ENCODE measurements at places on chromosomes 16 and 17.

GRCh38 chr17:42898147-42898811, 2.3 kb upstream of the G6PC1 start:
- no peak for DNase-seq

DNA sequence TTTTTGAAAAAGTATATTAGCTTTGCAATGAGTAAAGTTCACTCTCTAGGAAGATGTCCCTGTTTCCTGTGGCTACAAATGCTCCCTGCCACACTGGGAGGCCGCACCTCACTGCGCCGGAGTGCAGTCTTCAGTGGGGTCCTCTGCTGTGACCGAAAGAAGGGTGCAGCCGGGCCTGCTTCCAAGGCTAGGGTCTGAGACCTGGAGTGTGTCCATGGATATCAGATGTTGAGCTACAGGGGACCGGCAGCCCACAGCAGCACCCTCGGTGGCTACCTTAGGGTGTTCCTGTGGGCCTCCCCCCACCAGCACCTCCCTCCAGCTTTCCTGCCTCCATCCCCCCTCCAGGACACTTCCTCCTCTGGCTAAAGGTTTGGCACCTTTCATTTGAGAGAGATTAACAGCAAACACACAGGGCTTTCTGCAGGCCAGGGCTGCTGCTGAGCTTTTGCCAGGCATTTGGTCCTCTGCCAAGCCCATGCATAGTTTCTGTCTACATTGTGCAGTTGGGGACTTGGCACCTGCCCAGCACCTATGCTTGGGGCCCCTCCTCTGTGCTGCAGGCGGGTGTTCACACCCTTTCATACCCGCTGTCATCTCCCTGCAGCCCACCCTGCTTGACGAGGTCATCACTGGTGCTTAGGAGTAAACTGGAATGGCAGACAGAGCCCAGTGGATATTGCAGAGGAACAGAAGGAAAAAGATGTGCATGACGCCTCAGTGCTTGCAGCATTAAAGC, 33.8 kb upstream of the CRISPLD2 start:
- DNase-seq, result no peak

GRCh38 chr16:2087748-2088631, 40.2 kb downstream of the TSC2 start:
- no peak for DNase-seq

GRCh38 chr16:30490210-30490609, 17.7 kb downstream of the ITGAL start:
- DNase-seq, result no peak

GRCh38 chr17:33525186-33525585, 232.1 kb upstream of the ASIC2 start:
- no peak for DNase-seq

DNA sequence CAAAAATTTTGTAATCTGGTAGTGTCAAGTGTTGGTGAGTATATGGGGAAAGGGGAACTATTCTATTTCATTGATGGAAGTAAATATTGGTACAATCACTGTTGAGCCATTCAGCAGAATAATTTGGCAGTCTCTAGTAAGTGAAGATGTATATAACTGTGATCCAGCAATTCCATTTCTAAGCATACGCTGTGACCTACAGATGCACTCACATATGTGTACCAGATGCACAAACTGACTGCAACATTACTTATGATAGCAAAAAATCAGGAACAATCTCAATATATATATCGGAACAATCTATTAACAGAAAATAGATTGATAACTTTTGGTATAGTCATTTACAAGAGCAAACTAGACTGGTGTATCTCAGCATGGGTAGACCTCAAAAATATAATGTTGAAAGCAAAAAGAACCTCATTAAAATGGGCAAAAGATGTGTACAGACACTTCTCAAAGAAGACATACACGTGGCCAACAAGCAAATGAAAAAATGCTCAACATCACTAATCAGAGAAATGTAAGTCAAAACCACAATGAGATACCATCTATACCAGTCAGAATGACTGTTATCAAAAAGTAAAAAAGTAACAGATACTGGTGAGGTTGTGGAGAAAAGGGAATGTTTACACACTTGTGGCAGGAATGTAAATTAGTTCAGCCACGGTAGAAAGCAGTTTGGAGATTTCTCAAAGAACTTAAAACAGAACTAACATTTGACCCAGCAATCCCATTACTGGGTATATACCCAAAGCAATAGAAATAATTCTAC, 20.7 kb downstream of the ADAP2 start:
- no peak for DNase-seq

GRCh38 chr16:11949527-11949926, 7.7 kb upstream of the NPIPB2 start:
- DNase-seq, result no peak

DNA sequence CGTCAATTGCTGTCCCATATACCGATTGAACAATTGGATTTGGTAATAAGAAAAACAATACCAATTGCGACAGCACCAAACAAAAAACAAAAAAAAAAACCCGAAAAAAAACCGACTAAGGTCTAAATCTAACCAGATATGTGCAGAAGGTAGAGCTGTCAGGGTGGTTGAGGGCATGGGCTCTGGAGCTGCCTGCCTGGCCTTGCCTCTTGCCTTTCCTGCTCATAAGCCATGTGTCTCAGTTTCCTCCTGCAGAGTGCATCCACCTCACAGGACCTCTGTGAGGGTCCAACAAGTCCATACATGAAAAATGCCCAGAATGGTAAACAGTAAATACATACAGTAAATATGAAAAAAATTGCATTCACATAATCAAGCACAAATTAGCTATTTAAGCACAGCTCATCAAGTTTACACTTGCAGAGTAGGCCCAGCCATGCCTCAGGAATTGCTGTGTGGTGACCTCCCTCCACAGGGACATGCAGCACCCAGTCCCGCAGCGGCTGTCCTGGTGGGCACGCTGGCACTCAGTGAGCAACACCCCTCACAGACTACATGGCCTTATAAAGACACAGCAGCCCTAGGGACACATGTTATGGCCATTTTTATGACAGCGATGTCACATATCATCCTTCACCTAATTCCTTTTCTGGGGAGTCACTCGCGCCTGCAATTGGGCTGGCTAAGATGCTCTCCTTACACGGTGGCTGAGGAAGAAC, 17.9 kb downstream of the TBC1D28 start:
- no peak for DNase-seq

DNA sequence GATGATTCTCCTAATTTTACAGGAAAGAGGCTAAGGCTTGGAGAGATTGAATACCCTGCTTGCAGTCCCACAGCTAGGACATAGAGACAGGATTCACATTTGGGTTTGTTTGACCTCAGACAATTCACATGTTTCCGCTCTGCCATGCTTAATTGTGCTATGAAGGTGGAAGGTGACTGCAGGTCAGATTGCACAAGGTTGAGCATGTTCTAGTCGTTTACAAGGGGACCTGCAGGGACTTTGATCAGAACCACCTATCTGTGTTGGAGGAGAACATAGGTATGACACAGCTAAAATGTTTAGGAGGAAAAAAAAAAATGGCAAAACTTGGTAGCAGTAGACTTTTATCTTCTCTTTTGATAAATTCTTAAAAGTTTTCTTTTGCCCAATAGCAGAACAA, 4.9 kb upstream of the ANKFN1 start:
- DNase-seq, result no peak

GRCh38 chr17:39084558-39084957, 66.9 kb downstream of the PLXDC1 start:
- no peak for DNase-seq

DNA sequence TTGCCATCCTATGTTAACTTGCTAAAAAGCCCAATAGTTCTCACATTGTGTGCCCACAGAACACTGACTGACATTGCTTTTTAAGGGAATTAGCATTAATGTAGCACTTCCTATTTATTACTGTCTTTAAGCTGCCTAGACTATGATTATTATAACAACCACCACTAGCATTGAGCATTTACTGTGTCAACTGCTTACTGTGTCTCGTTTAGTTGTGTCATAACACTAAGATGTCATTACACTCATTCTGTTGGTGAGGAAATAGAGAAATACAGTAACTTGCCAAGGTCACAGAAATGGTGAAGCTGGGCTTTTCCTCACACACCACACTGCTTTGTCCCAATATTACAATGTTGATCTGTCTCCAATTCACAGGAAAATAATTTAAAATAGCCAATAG, 30.2 kb downstream of the TRIM25 start:
- no peak for DNase-seq

DNA sequence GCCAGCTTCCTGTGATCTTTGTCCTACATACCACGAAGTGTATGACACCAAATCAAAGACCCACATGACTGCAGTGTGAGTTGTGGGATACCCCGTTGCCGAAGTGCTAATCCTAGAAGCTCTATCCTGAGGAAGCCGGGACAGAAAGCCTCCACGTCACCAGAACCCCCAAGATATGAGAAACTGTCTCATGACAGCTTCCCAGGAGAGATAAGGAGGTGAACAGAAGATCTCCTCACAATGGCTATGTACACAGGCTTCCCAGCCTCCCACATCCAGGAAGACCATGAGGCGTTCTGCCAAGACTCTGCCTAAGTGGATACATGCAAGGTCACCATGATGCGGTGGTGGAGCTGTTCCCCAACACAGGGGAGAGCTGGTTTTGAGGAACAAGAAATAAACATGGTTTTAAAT, 37.1 kb downstream of the TRIM25 start:
- no peak for DNase-seq

DNA sequence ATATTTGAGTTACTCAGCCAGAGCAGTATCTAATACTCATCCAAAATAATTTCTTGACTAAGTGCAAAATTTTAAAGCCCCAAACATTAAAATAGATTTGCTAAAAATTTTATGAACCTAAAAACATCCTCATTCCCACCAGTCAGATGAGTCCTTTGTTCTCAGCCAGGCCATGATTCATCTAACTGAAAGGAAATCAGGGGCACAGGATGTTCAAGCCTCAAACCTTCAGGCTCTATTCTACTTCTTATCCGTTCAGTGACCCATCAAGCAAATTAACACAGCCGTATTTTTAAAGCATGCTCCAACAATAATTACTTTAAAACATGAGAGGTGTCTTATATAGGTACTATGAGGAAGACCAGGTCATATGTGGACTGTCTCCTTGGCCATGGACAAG, 176.5 kb upstream of the MON1B start:
- DNase-seq, result no peak

- no peak for DNase-seq
Observed at GRCh38 chr17:39568702-39569101, 39.0 kb downstream of the NEUROD2 start.

- DNase-seq, result no peak
Observed at GRCh38 chr16:4572715-4573114, 16.6 kb downstream of the C16orf96 start.

DNA sequence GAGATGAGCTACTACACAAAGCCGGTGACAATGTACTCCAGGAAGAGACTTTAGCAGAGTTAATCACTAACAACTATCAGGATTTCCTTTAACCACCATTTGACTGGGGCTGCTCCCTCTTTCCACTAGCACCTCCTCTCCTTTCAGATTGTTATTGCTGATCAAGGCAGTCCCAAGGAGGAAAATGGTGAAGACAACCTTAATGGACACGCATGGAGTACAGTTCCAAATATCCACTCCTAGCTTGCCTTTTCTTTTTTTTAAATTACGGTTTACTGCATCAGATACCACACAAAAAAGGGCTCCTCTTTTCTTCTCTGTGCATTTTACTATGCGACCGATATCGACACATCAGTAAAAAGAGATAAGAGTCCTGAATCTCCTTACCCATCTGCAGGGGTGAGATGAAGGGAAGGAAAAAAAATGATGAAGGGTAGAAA, 30.9 kb downstream of the FAM222B start:
- DNase-seq, result no peak

DNA sequence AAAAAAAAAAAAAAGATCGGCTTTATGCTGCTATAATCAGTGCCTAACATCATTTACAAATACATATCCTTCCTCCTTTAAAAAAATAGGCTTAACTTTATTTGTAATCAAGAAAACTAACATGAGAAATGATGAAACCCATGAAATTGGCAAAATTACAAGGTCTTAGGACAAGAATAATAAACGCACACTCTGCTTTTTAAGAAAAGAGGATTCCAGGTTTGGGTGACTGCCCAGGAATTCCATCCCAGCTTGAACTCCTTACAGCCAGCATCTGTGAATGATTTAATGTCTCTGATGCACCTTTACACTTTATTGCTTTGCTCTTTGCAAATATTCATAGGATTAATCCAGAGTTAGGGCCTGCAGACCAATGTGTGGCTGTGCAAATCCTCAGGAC, 196.0 kb downstream of the CBLN1 start:
- no peak for DNase-seq

DNA sequence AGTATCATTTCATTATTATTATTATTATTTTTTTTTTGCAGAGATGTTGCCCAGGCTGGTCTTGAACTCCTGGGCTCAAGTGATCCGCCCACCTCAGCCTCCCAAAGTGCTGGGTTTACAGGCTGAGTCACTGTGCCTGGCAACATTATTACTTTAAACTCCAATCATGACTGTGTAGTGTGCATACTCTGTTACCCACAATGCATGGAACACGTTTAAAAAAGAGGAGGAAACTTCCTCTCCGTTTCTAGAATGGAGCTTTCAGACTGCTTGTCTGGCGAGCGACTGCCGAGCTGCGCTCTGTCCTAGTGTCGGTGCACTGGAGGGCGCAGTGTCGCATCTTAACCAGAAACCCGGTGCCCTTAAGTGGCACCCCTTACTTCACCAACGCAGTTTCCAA, 22.1 kb upstream of the FASN start:
- no peak for DNase-seq

DNA sequence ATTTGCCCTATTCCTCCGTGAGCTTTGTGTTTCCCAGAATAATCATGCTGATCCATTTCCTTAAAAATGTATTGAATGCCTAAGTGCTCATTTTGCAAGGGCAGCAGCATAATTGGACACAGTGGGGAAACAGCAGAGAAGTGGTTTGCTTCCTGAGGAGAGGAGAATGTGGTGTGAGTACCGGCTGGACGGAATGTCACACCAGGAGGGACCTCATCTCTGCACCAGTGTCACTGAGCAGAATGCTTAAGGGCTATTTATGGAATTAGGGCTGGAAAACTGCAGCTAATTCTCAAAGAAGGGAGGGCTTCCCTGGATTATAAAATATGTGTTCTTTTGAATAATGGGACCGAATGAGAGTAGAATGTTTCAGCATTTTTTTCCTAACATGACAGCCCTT, 1100.6 kb upstream of the RBFOX1 start:
- DNase-seq, result no peak

DNA sequence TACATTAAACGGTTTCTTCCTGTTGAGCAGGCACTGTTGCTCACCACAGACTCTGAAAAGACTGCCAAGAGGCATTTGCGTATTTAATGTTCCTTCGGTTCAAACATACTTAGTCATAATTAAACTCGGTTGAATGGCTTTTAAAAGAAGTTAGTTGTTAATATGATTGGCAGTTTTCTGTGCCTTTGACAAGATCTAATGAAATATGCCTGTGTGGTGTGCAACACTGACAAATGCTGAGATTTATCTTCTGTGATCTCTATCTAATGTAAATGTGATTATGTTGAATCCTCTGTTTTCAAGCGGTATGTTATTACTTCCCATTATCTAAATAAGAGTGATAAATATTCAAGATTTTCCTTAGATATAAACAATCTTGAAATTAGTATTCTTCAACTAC, 1046.6 kb downstream of the CDH8 start:
- no peak for DNase-seq

DNA sequence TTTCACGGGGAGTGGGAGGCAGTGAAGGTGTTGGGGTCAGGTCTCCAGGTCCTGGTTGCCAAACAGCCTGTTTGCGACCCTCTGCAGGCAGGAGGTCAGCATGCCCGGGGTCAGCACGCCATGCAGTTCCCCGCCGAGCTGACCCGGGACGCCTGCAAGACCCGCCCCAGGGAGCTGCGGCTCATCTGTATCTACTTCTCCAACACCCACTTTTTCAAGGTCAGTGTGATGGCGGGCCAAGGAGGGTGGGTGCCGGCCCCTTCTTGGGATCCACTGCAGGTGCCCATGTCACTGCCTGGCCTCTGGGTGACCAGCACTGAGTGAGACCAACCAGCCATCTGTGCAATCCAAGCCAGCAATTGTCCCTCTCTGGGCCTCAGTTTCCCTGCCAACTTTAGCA, 21.3 kb downstream of the ADGRG5 start:
- no peak for DNase-seq
